Right cardiac atrium (tissue), 5 donors: ENCODE measurements at places on chromosomes 7 and 10. TPM values are rescaled to one million over a fixed set of nuclear protein-coding genes. Genes with fewer than 3 reads are reported as not detected.

Gene SSC4D
- 2.1 TPM for polyA plus RNA-seq

Gene CABCOCO1
- 0.09 TPM for polyA plus RNA-seq

Gene SH3PXD2A
- 13.5 TPM for polyA plus RNA-seq

Gene UTF1
- polyA plus RNA-seq = not detected

Gene FGL2
- polyA plus RNA-seq = 8.3 TPM

Gene CAMK2G
- 7.3 TPM for polyA plus RNA-seq

Gene LIPF
- polyA plus RNA-seq = 0.57 TPM

Gene CALHM3
- polyA plus RNA-seq = not detected

Gene RBP3
- not detected for polyA plus RNA-seq

Gene SYT15
- polyA plus RNA-seq = 2.6 TPM

Gene PDE6C
- polyA plus RNA-seq = not detected

Gene RTKN2
- polyA plus RNA-seq = 0.11 TPM

Gene CTAGE8
- 0.23 TPM for polyA plus RNA-seq

Gene BEND7
- polyA plus RNA-seq = 7.1 TPM

Gene SLC16A12
- polyA plus RNA-seq = 2.7 TPM

Gene SPAM1
- not detected for polyA plus RNA-seq

Gene ZSCAN25
- polyA plus RNA-seq = 3.8 TPM

Gene ZNF775
- polyA plus RNA-seq = 4.5 TPM

Gene NPSR1
- not detected for polyA plus RNA-seq

Gene UNCX
- not detected for polyA plus RNA-seq

Gene SAMD9
- polyA plus RNA-seq = 1.6 TPM

Gene GALNT17
- 7.8 TPM for polyA plus RNA-seq

Gene PSD
- polyA plus RNA-seq = 5.7 TPM

Gene MYL7
- polyA plus RNA-seq = 28,570 TPM

Gene TPK1
- polyA plus RNA-seq = 5.5 TPM

Gene INHBA
- 3.3 TPM for polyA plus RNA-seq

Gene HSPA12A
- 8.4 TPM for polyA plus RNA-seq

Gene HOXA6
- not detected for polyA plus RNA-seq

Gene NAT16
- polyA plus RNA-seq = not detected

Gene C7orf57
- polyA plus RNA-seq = not detected

Gene CRPPA
- 2.3 TPM for polyA plus RNA-seq

Gene SORCS3
- polyA plus RNA-seq = 0.07 TPM

Gene BTBD16
- not detected for polyA plus RNA-seq

Gene ATRNL1
- 0.75 TPM for polyA plus RNA-seq

Gene INSYN2A
- polyA plus RNA-seq = 0.02 TPM

Gene SLC13A1
- not detected for polyA plus RNA-seq

Gene HTR5A
- polyA plus RNA-seq = not detected

Gene TMEM196
- not detected for polyA plus RNA-seq

Gene EEF1AKMT2
- polyA plus RNA-seq = 8.9 TPM

Gene SPDYE18
- polyA plus RNA-seq = 0.52 TPM

Gene PSMG3
- 27.6 TPM for polyA plus RNA-seq

Gene MLXIPL
- 14.8 TPM for polyA plus RNA-seq

Gene ATE1
- 15.1 TPM for polyA plus RNA-seq

Gene CCL26
- 0.59 TPM for polyA plus RNA-seq

Gene TMEM229A
- 0.50 TPM for polyA plus RNA-seq

Gene ERVW-1
- polyA plus RNA-seq = 0.07 TPM

Gene PTF1A
- polyA plus RNA-seq = not detected

Gene PRSS37
- not detected for polyA plus RNA-seq

Gene AKR1C4
- not detected for polyA plus RNA-seq

Gene SH2D4B
- not detected for polyA plus RNA-seq
